ENCODE measurements at places on chromosomes 6 and 20.

GRCh38 chr6:93407186-93407585, 12.2 kb downstream of the EPHA7 start:
- no peak for DNase-seq

- DNase-seq: no peak
These were observed 86.6 kb upstream of the STXBP5 start for GRCh38 chr6:147117580-147117979.

- DNase-seq: no peak
These were observed 6.8 kb upstream of the TFAP2D start for GRCh38 chr6:50706575-50706974.

- no peak for DNase-seq
These were observed 208.4 kb downstream of the MYLK4 start for GRCh38 chr6:2542101-2542857.

- no peak for DNase-seq
These were observed 24.3 kb upstream of the FANCE start for GRCh38 chr6:35427851-35428321.

GRCh38 chr6:113031591-113032238, 684.6 kb downstream of the RFPL4B start:
- no peak for DNase-seq

- no peak for DNase-seq
These were observed 2.8 kb upstream of the GINM1 start for GRCh38 chr6:149563203-149563927.

DNA sequence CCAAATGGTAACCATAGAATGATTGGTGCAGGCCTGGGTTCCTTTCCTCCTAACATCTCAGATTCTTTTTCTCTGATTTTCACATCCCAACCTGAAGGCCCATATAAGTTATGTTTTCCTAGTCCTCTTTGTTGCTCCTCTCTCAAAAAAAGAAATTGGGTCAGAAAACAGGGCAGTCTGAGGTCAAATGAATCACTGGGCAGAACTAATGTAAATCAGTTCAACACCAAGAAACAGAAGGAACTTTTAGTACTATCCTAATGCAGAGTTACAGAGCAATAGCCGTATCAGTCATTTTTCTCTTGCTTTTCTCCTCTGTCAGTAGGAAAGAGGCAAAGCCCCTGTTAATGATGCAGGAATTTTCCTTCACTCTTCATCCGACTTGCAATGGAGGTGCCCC, 11.0 kb upstream of the TPD52L1 start:
- DNase-seq: no peak

DNA sequence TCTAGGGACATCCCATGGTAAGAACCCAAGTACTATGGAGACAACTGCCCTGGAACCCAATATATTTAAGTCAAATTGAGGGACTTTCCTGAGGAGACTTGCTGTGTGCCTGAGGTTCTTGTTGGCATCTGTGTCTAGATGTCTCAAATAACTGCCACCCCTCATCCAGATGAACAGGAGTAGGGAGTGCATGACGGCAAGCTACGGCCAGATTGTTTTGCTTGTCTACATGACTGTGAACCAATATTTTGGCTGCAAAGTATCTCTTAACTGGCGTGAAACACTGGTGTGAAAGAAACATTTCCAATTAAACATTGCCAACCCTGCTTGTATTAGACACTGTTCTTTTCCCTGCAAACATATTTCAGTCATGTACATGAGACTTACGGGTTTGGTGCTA, 52.4 kb upstream of the SIM1 start:
- no peak for DNase-seq

DNA sequence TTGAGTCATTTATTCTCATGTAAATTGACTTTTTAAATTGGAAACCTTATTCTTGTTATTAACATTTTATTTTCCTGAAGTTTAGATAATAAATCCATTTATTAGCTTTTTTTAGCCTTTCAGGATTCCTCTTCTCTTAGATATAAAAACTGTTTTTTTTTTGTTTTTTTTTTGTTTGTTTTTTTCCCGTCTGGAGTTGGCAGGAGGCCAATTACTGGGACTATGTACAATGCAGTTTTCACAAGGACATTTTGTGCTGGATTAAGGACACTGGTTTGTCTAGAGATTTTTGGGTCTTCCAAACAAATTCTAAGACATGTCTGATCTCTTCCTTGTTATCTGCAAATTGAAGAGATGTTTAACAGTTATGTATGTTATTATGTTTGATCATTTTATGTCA, 1.3 kb downstream of the BTNL2 start:
- no peak for DNase-seq

DNA sequence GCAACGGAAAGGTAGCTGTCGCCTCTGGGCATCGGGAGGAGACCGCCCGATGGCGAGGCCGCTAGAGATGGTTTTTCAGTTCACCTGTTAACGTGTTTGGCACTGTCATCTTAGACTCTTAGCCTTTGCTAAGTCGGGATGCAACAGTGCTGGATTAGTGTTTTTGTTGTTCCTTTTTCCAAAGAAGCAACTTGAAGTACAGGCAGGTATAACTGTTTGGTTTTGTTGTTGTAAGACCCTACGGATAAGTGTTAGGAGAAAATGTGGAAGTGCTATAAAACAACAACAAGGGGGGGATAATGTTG, 723 bp downstream of the MANEA start:
- DNase-seq: no peak

DNA sequence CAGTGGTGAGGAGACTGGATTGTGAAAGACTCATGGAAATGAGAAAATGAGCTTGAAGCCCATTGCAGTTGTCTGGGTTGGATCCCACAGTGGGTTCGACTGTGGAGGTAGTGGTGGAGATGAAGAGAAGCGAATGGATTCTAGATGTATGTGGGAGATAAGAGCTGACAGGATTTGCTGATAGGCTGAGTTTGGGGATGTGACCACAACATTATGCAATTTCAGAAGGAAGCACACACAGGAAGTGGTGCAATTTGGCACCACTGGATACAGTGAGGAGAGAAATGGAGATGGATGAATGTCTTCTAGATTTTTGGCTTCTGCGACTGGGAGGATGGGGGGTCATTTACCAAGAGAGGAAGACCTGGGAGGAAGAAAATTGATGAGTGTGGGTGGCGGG, 64.4 kb upstream of the MAFB start:
- no peak for DNase-seq

DNA sequence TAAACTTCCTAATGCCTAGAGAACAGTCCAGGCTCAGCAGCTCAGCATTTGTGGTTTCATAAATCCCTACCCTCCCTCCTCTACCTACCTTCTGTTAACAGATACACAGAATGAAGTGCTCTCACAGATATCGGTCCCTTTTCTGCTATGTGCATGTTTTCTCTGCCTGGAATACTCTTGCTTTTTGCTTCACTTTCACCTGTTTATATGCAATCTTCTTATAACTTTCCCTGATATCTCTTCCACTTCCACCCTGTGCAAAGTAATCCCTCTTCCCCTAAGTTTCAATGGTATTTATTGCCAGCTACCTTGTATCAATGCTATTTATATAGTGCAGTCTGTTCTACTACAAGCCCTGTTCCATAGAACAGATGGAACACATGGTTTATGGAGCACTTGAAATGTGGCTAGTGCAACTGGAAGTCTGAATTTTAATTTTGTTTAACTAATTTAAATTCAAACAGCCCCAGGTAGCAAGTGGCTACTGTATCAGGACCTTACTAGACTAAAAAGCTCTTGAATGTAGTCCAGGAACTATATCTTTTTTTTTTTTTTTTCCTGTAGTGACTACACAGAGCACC, 3.1 kb upstream of the TAB2 start:
- DNase-seq: no peak

DNA sequence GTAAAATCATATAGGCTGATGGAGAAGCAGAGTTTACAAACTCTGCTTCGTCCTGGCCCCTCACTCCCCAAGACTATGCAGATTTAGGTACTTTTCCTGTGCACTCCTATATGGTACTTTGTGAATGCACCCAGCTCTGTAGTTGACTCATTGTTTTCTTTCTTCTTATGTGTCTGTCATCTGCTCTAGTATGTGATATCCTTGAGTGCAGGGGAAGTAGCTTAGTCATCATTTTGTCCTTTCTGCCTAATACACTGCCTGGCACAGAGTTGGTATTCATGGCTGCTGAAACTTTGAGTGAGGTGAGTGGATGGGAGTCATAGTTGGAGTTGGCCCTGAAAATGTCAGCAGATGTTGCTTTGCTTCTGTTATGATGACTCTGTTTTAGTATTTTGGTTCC, 222.6 kb downstream of the RNF144B start:
- DNase-seq: no peak

GRCh38 chr6:139271056-139271455, 20.7 kb downstream of the TXLNB start:
- DNase-seq: no peak

DNA sequence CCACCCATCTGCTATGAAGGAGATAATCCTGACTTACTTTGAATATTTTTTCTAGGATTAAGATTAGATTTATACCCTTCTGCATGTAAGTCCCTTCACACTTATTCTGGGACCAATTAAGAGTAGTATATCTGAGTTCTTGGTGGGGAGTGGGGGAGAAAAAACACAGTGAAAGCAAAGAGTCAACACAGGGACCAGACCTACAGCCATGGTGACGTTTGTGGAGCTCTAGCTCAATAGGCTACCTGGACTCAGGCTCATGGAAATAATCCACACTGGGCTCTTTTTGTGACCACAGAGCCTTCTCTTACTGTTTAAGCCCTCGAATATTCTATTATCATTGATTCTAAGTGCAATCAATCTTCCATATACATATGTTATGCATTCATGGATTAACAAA, 491.4 kb downstream of the LMBRD1 start:
- no peak for DNase-seq

DNA sequence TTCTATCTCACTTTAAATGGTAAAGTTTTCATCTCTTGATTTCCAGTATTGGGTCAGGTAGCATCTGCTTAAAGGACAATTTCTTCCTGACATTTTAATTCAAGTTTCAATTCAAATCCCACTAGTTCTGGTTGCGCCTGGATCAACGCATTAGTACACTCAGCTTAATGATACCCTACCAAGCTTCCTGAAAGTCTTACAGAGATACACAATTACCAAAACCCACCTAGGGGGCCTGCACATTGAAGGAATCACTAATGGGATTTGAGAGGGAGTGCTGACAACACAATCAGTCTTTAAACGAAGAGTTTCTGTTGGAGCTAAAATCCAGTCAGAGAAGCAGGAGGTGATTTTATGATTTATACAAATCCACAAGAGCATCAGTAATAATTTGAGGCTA, 293.0 kb downstream of the PHF3 start:
- DNase-seq: no peak

- no peak for DNase-seq
These were observed 51.0 kb upstream of the CD93 start for GRCh38 chr20:23136893-23137745.

- no peak for DNase-seq
These were observed 1272.1 kb upstream of the ADGRB3 start for GRCh38 chr6:67362976-67363375.

- no peak for DNase-seq
These were observed 39.2 kb upstream of the TLDC2 start for GRCh38 chr20:36836591-36837269.

DNA sequence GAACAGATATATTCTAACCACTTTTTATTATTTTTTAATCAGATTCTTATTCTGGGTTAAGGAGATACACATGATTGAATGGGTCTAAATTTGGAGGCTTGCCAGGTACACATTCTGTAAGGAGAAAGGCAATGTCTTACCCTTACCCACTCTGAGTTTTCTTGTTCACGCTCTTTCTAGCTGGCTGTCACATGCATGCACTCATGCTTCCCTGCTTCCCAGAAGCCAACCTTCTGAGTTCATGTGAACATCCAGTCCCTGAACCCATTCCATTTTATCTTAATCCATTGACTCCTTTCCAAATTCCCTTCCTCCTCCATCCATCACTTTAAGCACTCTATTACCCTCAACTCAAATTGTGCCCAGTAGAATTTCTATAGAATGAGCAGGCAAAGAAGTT, 17.5 kb upstream of the MOCS1 start:
- DNase-seq: no peak

DNA sequence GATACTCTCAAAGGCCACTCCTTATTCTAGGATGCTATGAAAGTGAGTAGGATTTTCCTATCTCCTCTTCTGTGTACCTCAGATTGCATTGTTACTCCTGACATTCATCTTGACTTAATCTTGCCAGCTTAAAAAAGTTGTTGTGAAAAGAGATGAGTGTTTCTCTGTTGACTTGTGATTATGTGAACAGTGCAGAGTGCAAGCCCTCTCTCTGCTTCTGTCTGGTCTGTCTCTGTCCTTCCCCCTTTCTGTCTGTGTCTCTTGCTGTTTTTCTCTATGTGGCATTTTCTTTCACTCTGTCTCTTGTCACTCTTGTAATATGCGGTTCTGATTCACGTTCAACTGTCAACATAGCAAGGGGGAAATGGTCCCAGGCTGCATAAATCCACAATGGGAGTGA, 306.6 kb downstream of the FARS2 start:
- DNase-seq: no peak

GRCh38 chr20:49566401-49567364, 1.3 kb downstream of the PTGIS start:
- no peak for DNase-seq

GRCh38 chr6:14738933-14739332, 506.9 kb upstream of the JARID2 start:
- no peak for DNase-seq

- no peak for DNase-seq
These were observed 1326.3 kb upstream of the GJE1 start for GRCh38 chr6:140806431-140806830.

- no peak for DNase-seq
These were observed 908.7 kb upstream of the CITED2 start for GRCh38 chr6:140283197-140283596.

DNA sequence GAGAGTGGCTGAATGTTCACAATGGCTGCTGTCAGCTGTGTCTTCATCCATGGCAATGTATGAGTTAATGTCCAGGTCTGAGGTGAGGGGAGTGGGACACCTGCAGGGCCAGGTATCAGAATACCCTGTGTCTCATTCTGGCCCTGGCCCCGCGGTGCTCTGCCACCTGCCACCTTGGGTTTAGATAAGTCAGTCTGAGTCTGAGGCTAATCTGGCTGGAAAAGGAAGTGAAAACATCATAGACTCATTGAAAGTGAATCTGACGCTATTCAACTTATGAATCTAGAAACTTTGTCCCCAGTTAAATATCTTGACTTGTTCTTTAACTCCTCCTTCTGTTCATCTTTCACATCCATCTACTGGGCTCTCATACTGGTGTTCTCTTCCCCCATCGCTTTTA, 267.1 kb upstream of the JAG1 start:
- DNase-seq: no peak

DNA sequence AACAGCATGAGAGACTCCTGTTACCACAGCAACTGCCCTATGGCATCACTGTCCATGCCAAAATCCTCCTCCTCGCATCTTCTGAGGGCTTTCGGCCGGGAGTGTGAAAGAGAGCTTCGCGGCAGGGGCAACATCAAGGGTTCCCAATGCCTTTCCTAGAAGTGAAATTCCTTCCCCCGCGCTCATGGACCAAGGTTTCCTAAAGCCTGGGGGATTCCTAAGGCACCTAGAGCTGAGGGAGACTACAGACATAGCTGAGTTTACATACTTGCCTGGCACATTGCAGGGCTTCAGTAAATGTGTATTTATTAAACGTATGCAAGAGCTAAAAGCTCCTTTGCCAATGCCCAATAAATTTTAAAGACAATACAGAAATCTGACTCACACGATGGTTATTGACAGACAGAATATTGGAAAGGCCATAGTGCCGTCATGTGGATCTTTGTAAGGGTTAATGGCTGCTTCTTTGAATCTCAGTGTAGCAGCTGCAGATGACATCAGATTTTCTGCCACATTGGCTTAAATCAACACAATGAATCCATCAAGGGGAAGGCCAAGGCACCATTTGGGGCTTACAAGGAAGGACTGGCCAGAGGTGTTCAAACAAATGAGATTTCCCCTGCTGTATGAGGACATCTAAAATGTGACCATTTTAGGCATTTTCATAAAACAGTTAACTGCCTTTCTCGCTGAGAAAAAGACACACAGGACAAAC, 281.2 kb upstream of the JARID2 start:
- no peak for DNase-seq

All from right renal cortex interstitium (tissue), 3 donors.